ENCODE measurements at places on chromosomes 1 and 21.
A peak's percentile ranks its signal among the peaks of the same experiment; 100 is the strongest.

DNA sequence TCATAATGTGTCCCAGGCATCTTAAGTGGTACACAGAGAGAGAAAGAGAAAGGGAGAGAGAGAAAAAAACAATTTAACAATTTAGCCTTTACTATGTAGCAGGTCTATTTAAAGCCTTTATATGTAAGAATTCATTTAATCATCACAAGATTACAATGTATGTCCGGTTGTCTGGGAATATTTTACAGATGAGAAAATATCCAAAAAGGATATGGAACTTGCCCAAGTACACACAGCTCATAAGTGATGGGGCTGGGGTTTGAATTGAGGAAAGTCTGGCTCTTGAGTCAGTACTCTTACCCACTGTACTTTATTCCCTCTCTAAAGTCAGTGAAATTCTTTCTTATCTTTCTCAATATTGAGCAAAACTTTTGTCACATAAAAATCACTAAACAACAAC is 104.6 kb downstream of the LYPLAL1 start:
- DNase-seq = no peak

DNA sequence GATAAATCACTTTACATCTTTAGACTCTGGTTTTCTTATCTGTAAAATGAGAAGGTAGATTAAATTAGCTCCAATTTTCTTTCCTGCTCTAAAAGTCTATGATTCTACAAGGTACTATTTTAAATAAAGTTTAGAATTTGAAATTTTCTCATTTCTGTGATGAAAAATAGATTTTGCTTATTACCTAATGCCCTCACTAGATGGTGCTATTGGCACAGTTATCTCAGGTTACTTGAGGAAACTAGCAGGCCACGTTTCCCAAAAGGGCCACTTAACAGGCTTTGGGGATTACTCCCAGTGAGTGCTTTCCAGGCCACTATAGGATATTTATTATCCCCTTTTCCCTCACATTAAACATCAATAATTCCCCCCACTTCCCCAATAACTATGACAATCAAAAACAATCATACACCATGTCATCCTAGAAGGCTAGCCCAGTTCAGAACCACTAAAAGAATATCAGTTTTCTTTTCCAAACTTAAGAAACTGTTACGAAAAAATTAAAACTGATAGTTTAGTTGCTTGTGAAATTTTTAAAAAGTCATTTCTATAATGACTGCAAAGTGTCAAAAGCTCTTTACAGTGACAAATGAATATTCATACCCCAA is 30.6 kb downstream of the OMA1 start:
- no peak for DNase-seq

DNA sequence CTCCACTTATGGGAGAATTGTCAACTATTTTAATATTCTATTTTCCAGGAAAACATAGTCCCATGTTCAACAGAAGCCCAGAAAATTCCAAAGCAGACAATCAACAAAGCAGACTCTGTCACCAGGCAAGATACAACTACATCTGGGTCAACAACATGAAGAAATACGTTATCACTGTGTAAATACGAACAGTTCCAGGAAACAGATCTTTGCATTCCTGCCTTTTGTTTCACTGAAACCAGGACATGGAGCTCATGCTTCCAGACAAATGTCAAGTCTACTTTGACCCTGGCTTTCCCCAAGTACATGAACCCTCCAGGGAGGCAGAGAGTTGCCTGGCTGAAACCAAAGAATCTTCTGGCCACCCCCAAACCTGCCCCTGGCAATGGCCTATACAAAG is 106.7 kb downstream of the SETD4 start:
- DNase-seq = no peak

GRCh38 chr1:167118188-167118587 is 24.3 kb downstream of the STYXL2 start:
- no peak for DNase-seq

GRCh38 chr1:180160357-180160756 is 5.7 kb downstream of the QSOX1 start:
- no peak for DNase-seq

- DNase-seq = no peak
Observed at GRCh38 chr1:68000191-68000590, 50.2 kb downstream of the DIRAS3 start.

- no peak for DNase-seq
Observed at GRCh38 chr1:231919886-231920285, 293.3 kb downstream of the DISC1 start.

DNA sequence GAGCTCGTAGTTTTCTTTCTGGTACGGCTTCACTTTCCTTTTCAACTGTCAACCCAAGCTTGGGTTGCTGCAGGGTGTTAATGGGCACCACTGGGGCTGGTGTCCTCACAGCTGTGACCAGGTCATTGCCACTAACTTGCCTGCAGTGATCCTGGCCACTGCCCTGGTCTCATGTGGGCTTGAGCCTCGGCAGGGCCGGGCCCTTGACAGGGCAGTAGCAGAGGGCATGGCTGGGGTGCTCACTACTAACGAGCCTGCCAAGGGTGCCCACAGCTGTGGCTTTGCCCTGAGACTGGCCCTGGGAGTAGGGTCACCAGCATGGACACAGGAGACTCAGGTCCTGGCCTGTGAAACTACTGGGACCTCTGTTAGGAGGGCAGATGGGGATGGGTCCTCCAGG is 31.5 kb upstream of the GNPAT start:
- no peak for DNase-seq

DNA sequence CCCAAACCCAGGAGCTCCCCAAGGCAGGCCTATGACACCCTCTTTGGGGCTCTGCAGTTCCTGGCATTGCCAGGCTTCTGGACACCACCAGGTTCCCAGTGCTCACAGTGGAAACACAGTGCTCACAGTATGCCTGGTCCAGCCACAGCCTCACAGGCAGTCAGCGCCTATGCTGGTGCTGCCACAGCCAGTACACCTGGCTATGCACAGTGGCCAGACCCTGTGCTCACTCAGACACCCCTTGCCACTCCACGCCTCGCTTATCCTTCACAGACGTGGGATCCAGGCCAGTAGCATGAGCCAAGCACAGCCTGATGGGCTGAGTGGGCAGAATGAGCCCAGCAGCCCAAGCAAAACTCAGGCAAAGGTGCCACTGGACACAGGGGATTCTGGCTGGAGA is 579.2 kb upstream of the ADGRL2 start:
- DNase-seq = no peak

DNA sequence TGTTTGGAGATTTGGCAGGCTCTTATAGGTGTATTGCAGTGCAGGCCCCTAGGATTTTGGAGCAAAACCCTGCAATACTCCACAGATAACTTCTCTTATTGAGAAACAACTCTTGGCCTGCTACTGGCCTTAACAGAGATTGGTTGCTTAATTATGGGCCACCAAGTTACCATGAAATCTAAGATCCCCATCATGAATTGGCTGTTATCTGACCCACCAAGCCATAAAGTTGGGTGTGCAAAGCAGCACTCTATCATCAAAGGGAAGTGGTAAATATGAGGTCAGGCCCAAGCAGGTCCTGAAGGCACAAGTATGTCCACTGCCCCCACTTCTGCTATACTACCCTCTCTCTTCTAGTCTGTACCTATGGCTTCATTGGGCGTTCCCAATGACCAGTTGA is 130.0 kb upstream of the TNFSF4 start:
- DNase-seq = no peak

DNA sequence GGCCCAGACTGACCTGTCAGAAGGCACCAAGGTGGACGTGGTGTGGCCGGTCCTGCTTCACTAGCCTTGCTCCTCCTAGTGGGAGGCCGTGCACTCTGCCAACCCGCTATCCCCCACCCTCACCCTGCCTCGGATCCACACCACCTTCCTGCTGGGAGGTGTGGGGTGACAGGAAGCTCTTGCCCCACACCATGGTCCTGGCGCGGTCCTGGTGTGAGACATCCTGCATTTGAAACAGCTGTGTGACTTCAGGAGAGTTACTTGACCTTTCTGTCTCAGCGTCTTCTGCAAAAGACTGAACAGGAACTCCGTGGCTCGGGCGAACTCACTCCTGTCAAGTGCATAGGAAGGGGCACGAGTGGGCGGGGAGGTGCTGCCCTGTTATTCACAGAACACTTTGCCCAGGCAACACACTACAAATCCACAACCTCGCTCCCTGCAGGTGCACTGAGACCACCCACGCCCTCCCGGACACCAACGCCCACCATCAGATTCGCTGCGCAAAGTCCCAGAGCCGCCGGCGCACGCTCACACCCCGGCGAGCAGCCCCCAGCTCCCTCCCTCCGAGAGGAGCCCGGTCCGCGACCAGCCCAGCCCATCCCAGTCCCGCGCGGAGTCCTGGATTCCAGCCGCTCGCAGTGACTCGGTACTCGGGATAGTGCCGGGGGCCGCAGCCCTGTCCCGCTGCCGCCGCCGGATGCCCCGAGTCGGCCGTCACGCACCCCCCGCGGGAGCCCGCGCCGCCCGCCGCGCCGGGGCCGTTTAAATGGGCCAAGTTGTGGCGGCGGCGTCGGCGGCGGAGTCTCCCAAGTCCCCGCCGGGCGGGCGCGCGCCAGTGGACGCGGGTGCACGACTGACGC is at the start of gene SAMD11:
Gene SAMD11 (plus strand): TSS at position 793 of the 860 bp plus-strand sequence. CDS start 509 bp downstream, outside the sequence.
- DNase-seq = peak; percentile 29

DNA sequence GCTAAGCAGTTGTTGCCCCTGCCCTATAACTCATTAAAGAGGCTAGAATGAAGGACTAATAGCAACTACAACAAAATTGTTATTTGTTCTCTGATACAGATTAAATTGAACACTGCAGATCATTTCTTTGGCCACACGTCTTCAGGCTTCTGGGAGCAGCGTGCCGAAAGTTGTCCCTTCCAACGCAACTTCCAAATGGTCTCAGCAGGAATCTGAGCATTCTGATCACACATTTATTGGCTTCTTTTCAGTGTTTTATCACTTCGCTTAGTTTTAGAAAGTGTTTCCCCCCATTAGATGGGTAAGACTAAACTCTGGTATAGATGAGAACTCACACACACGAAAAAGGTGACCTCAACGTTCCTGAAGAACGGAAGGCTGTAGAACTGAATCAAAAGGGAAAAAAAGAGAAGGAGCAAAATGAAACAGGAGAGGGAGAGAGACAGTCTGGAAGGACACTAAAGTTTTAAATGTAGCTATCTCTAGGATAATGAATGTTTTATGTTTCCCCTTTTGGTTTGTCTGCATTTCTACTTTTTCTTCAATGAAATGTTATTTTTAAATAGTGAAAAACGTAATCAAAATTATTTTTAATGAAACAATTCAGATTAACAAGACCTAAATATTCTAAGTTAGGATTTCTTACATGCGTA is 336.5 kb downstream of the RRAGC start:
- DNase-seq = no peak

- no peak for DNase-seq
Observed at GRCh38 chr1:90341516-90341915, 346.6 kb downstream of the ZNF326 start.

DNA sequence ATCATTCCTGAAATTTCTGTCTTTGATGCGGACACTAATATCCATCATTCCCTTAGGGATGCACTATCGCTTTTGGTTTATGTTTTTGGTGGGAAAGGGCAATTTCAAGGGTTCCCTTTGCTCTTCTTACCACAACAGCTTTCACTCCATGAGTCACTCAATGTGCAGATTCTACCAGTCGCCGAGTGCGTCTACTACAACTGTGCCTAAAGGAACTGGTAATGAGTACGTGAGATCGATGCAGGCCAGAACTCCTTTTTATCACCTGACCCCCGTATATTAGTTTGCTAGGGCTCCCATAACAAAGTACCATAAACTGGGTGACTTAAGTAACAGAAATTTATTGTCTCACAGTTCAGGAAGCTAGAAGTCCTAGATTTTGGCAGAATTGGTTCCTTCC is 27.5 kb upstream of the TMEM54 start:
- no peak for DNase-seq

DNA sequence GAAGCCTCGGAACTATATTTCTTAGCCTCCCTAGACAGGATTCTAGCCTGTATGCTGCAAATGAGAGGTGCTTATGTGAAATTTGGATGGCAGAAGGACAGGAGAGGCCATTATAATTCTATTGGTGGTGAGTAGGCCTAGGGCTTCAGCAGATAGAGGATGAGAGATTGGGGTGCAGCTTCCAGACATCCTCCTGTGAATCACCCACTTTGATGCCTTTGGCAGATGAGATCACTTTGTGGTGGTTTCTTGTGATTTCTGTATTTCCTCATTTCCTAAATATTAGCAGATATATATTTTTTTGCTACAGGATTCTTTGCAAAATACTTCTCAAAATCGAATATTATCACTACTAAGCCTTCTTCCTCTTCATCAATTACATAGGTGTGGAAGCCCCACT is 37.3 kb downstream of the MFSD2A start:
- DNase-seq = no peak

DNA sequence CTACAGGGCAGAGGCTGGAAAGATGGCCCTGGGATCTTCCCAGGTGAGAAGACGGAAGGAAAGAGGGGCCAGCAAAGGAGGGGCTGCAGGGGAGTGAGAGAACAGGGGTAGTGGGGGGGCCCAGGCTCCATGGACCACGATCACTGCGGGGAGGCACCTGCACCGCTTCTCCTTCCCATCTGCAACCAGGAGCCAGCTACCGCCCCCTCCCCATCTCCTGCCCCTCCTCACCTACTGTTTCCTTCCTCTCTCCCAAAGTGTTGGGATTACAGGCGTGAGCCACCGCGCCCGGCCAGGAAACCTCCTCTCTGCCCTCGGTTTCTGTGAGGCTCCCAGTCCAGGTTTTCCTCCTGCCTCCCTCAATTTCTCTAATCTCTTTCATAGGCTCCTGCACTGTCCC is 19.4 kb downstream of the KIAA2013 start:
- no peak for DNase-seq

DNA sequence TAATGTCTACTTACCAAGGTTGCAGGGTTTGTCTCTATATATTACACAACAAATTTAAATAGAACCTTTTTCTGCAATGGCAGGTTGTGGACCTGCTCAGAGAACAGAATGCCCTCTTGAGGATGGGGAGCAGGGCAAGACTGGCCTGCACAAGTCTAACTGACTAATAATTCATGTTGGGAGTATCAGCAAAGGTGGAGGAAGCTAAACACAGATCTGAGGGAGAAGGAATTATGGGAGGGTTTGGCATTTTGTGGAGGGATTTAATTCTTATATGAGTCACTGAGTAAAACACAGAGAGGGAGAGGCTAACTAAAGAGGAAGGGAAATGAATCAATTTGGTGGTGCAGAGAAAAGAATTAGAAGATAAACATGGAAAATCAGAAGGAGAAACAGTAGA is 40.0 kb downstream of the CLDN17 start:
- no peak for DNase-seq

DNA sequence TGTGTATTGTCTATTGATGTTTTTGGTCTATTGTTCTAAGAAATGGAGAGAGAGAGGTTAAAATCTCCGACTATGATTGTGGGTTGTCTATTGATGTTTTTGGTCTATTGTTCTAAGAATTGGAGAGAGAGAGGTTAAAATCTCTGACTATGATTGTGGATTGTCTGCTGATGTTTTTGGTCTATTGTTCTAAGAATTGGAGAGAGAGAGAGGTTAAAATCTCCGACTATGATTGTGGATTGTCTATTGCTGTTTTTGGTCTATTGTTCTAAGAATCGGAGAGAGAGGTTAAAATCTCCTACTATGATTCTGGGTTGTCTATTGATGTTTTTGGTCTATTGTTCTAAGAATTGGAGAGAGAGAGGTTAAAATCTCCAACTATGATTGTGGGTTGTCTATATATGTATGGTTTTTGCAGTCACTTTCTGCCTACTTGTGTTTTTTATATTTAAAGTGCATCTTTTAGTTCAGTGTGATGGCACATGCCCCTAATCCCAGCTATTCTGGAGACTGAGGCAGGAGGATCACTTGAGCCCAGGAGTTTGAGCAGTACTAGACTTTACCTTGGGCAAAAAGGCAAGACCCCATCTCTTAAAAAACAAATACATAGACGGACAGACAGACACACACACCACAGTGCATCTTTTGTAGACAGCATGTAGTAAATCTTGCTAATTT is 16.2 kb downstream of the C1orf159 start:
- DNase-seq = no peak
